Calu3 (cell line): ENCODE measurements at places on chromosomes 3 and 15. TPM values are rescaled to one million over a fixed set of nuclear protein-coding genes. Genes with fewer than 3 reads are reported as not detected.

DNA sequence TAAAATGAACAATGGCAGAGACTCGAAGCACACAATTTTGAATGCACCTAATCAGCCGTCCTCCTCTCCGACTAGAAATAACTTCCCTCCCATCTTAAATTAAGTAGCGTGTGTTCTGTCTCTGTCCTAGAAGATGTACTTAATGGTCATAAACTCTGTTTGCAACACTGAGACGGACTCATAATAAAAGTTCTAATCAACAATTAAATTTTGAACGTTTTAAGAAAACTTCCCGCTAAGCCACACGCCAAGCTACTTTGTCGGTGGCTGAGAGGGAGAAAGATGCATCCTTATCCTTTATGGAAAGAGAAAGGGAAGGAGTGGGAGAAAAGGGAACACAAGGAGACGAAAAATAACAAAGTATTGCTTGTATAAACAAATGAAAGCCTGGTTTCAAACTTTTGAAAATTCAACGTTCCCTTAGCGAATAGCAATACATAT, 989 bp downstream of the GNB4 start:
- no peak for DNase-seq

DZIP3 gene
- total RNA-seq: 10.6 and 12.2 TPM in 2 replicates

DNA sequence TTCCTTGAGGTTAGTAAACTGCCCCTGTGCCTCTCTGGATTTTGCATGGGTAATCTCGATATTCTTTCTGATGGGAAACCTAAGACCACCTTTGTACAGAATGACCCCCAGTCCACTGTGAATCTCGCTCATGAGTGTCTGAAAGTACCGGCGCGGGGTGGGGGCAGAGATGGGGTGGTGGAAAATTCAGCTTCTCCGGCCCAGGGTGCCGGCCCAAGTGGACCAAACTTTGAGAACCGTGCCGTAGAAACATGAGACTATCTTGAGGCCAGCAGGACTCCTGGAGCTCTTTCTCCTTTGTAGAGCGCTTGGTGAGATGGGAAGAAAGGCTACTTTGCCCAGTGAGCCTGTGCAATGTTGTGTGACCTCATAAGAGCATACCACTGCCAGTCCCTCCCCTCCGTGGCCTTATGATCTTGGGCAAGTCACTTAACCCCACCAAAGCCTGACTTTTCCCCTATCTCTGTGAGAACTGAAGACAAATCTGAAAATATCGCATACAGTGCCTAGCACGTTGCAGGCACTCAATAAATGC, 40.4 kb upstream of the VEPH1 start:
- no peak for DNase-seq

DNA sequence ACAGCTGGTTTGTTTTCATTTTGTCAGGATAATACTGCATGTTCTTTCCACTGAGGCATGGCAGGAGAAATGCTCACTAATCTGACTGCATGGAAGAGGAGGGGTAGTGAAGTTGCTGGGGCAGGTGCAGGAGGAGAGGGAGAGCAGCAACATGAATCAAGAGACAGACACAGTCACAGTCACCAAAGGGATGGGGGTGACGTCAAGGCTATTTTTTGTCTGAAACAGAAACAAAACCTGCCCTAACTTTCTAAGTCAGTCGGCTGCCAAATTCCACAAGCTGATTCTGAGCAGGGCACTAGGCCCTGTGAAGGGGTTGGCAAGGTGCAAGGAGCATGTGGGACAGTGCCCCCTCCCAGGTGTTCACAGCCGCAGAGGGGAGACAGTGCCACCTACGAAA, 186.6 kb upstream of the NSMCE3 start:
- no peak for DNase-seq

EIF2A gene
- total RNA-seq: 142 and 167 TPM in 2 replicates

UBA7 gene
- 26.3 and 40.9 TPM in 2 replicates for total RNA-seq

CTXN2 gene
- total RNA-seq: not detected in 2 replicates

- no peak for DNase-seq
Observed at GRCh38 chr3:129313665-129314385, 35.2 kb downstream of the HMCES start.
